ENCODE measurements at places on chromosomes 13 and 19.

DNA sequence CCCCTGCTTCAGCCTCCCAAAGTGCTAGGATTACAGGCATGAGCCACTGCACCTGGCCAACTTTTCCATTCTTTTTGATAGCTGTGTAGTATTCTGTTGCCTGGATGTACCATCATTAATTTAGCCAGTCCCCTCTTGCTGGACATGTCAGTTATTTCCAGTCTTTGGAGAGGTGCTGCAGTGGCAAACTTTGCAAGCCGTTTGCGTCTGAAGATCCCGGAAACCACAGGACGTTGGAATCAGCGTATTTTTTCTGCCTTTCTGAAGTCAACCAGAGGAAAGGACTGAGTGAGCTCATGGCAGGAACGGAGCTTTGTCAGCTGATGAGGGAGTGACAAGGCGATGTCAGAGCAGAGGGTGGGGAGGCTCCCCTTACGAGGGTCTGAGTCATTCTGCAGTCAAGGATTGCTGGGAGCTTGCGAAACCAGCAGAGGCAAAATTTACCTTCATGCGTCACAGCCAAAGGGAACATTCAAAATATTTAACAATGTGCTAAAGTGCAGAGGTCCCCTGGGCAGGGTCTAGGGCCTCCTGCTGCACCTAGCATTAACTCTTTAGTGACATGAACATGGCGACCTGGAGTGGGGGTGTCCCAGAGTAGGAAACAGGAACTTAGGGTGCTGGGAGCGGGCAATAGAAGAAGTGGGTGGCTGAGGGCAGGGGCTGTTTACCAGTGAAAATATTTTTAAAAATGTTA is 5.6 kb downstream of the C5AR1 start:
- ATAC-seq: peak; percentile 69

GRCh38 chr13:99995589-99996380 is 14.2 kb downstream of the ZIC2 start:
- no peak for ATAC-seq

GRCh38 chr13:100382785-100383184 is 205.8 kb downstream of the GGACT start:
- no peak for ATAC-seq

DNA sequence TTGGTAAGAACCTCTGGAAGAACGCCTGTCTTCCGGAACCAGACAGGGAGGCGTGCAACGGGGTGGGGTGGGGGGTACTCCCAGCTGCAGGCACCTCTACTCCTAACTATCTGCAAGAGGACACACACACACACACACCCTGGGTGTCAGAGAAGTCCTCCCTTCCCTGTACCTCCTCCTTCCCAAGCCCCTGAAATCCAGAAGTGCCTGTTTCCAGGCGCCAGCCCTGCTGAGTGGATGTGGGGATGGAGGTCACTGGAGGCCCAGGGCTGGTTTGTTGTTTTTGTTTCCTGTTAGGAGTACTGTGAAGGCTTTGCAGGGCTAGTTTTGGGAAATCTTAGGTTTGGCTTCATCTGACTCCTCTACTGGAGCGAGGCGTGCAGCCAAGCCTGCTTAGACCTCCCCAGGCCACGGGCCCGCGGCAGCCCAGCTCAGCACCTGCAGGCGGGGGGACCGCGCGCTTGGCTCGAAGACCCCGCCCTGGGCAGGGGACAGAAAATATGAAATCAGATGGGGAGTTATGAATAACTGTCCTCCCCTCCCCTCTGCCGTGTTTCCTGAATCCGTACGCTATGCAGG is 36.4 kb downstream of the SOX1 start:
- ATAC-seq: no peak

DNA sequence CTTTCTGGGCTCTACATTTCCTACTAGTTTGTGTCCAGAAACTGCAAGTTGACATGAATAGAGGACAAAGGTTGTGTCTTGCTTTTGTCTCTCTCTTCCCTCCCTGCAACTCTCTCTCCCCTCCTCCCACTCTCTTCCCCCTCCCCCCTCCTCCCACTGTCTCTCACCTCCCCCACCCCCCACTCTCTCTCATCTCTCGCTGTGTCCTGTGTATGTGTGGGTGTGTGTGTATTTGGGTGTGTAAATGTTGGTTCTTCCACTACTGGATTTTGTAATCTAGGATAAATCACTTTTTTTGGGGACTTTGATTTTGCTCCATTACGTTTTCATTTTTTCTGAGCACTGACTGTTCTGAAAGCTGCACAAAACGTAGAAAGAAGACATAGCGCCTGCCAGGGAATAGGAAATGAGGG is 48.4 kb downstream of the AKAP11 start:
- ATAC-seq: no peak

DNA sequence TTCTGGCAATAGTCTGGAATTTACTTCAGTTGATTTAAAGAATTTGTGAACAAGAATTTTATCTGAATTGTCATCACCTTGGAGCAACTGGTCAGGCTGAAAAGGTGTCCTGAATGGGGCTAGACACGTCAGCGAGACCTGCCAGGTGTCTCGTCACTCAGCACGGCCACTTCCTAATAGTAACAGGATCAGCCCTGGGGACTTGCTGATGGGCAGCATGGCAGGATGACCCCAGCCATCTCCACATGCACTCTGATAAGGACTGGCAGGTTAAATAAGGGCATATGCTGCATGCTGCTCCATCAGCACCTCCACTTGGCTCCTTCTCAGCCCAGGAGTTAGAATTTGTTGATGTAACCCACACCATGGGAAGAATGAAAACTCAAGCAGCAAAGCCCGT is 224.2 kb downstream of the FOXO1 start:
- ATAC-seq: no peak

- peak; percentile 68 for ATAC-seq
Observed at GRCh38 chr13:32323912-32324311, 8.6 kb downstream of the BRCA2 start.

DNA sequence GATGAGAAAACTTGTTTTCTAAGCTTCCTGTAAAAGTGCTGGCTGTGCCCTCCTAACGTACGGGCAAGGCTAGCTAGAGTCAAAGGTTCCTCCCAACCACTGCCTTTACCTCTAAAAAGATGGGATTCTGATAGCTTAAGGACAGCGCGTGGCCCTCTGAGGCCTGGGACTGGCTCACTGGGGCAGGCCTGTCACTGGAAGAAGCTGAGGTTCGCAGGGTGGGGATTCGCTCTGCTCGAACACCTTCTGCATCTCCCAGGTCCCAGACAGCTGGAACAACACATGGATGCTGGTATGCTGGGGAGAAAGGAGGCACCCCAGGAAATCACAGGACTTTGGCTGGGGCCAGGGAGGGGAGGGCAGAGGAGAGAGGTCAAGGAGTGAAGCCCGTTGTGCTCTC is 53.1 kb downstream of the CRYL1 start:
- no peak for ATAC-seq

DNA sequence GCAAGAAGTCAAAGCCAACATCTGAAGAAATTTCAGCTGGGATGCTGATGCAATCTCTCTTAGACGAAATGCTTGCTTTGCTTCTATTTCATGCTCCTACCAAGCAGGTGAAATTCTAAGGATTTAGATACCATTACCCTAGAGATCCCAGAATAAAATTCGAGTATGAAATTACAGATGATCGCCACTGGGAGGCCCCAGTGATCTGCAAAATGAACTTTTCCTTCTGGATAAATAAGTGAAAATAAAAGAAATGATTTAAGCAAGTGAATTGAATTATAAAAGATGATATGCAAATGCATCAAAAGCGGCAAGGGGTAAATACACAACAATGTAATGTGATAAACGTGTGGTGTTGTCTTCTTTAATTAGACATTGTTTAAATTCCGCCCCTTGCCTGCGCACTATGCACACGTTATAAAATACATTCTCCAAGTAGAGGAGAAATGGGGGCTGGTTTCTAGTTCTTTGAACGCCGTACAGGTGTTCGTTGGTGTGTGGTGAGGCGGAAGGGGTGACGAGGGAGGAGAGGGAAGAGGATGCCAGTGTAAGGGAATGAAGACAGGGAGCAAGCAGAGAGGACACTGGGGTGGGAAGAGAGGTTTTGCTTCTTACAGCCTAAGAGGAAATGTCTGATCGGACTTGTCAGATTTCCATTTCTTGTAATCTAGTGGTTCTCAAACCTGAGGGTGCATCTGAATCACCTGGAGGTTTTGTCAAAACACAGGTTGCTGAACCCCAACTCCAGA is 58.0 kb downstream of the ERCC5 start:
- no peak for ATAC-seq

- no peak for ATAC-seq
Observed at GRCh38 chr13:67977066-67977465, 746.9 kb upstream of the PCDH9 start.

DNA sequence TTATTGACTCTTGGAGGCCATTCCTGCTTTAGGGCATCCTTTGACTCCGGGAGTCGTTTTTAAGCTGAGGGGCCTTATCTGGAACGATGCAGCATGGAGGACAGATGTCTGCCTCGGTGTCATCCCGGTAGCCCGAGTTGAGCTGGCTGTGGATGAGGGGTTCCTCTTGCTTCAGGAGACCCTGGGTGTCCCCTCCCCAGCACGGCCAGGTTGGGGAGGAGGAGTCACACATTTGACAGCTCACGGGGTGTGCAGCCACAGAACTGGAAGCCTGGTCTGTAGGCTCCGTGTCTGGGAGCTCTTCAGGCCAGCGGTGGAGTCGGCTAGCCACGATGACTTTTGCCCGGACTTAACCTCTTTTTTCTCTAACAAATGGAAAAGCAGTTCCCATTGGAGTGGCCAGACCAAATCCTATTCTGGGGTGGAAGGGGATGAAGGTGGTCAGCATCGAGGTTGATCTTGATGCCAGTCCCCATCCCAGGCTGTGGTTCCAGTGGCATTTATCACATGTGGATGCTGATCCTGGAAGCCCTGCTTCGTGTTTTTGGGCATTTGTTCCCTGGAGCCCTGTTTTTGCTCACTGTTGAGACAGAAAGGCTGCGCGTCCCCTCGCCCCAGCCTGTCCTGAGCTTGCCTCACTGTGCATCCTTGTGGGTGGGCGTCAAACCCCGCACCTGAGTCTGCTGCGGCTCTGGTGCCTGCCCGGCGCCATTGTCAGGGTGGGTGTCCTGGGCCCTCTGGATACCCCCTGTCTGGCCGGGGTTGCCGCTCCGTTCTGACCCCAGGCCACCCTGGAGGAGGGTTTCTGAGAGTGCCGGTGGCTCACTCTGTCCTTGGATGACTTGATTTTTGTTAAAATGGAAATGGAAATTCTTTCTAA is 12.0 kb downstream of the TFDP1 start:
- no peak for ATAC-seq

DNA sequence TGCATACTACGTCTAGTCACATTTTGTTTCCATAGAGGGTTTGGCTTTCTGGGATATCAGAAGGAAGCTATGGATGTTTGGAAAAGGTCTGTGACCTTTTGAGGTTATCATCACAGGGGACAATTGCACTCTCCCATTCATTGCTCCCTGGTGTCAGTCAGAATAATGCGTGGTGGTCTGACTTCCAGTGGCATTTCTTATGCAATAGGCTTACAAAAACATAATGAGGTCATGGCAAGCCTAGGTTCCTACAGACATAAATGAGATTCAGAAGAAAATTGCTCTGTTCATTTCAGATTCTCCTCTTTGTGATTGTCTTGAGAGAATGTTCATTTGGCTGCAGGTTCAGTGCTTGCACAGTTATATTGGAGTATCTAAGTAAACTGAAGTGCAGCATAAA is 54.6 kb downstream of the ARHGAP35 start:
- no peak for ATAC-seq

GRCh38 chr13:33224686-33225085 is 60.9 kb downstream of the STARD13 start:
- no peak for ATAC-seq

DNA sequence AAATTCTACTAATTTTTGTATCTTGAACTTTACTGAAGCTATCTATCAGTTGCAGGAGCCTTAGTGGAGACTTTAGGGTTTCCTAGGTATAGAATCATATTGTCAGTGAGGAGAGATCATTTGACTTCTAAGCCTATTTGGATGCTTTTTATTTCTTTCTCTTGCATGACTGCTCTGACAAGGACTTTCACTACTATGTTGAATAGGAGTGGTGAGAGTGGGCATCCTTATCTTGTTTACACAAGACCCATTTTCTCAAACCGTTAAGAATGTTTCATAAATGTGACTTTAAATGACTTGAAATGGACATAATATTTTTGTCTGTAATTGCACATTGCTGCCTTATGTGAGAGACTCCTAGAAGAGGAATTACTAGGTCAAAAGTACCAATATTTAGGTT is 17.9 kb upstream of the CSNK1A1L start:
- ATAC-seq: no peak

DNA sequence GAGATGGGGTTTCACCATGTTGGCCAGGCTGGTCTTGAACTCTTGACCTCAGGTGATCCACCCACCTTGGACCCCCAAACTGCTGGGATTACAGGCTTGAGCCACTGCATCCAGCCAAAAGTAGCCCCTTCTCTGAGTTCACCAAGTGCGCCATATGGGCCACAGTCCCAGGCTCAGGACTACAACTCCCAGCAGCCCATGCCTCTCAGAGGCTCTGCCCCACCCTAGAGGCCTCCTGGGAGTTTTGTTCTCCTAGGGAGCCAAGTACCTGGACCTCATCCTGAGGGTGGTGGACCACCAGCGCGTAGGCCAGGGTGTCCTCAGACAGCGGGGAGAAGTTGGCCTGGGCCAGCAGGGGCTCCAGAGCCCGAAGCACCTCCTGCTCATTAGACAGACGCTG is 18.8 kb downstream of the TMEM143 start:
- ATAC-seq: no peak

DNA sequence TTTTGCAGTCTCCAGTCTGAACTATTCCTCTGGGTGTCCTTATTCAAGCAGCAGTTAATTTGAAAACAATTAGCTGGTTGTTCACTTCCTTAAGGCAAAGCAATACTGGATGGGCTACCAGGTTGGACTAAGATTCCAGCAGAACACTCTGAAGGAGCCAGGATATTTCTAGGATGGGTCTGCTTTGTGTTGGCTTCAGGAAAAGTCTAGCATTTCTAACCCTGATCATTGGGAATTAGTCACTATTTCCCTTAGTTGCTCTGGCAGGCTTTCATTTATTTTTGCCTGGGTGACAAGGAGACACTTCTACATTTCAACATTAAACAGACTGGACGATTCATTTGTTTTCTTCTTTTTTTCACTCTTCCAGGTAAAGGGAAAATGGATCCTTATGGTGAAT is 228.4 kb downstream of the ENOX1 start:
- ATAC-seq: no peak

DNA sequence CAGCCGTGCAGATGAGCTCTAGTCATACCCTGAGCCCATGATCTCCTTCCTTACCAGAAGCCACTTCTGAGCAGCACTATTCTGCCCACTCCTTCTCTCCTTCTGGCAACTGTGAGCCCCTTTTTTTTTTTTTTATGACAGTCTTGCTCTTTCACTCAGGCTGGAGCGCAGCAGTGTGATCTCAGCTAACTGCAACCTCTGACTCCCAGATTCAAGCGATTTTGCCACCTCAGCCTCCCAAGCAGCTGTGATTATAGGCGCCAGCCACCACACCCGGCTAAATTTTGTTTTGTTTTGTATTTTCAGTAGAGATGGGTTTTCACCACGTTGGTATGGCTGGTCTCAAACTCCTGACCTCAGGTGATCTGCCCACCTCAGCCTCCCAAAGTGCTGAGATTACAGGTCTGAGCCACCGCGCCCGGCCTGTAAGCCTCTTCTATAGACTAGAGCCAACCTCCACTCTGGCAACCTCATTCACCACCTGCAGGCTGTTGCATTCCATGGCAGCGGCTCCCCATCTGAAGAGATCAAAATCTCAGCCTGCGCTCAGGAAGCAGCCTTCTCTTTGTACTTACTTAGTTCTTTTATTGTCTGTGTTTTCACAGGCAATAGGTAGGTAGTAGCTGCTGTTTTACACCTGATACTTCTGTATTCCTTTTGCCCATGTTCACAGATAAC is 34.8 kb upstream of the NDFIP2 start:
- ATAC-seq: no peak

GRCh38 chr13:71853725-71854124 is 13.3 kb downstream of the DACH1 start:
- no peak for ATAC-seq

All from activated CD4-positive, CD25-positive, alpha-beta regulatory T cell treated with anti-CD3 and anti-CD28 coated beads, Interleukin-2, amount 50 U/mL, for 24 hours (primary cell).